Upper lobe of right lung (tissue), 1 donor: ENCODE measurements at places on chromosomes 6 and 20.
A peak's percentile ranks its signal among the peaks of the same experiment; 100 is the strongest.

DNA sequence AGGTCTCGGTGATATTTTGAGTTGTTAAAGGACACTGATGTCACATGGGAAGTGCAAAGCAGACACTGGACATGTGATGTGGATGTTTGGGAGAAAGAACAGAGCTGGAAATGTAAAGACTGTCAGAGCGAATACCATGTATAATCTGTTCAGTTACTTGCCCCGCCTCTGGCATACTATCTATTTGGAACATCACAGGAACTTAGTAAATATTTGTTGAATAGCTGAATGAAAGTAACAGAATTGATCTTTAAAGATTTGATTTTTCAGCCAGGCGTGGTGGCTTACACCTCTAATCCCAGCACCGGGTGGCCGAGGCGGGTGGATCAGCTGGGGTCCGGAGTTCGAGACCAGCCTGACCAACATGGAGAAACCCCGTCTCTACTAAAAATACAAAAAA lies 13.8 kb upstream of the NHLRC1 start:
- no peak overlapping the region for H3K27ac ChIP-seq
- H3K4me1 ChIP-seq = no peaks in the 10 kb centered on the region
- DNase-seq = no peak
- peaks cover 80% of the 10 kb centered on the region for H3K36me3 ChIP-seq
- no peak overlapping the region for H3K4me3 ChIP-seq

DNA sequence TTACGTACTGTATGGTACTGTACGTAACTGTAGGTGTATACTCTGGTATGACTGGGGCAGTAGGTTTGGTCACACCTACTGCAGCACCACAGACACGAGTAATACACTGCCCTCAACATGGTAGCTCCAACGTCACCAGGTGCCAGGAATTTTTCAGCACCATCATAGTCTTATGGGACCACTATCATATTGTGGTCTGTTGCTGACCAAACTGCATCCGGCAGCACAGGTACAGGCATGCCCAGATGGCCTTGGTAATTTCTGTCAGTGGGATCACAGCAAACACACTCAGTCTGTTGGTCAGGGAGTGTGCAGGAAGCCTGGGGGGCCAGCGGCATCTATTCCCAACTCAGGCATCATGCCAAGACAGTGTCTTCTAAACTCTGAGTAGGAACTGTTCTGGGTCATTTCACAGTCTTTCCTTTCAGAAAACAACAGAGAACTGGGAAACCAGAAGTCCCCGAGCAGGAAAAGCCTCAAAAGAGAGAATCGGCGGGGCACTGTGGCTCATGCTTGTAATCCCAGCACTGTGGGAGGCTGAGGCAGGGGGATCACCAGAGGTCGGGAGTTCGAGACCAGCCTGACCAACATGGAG lies 5.8 kb downstream of the YTHDF1 start:
- H3K4me1 ChIP-seq = peaks cover 26% of the 10 kb centered on the region
- H3K4me3 ChIP-seq = no peak overlapping the region
- peaks cover 87% of the 10 kb centered on the region for H3K36me3 ChIP-seq
- no peak for DNase-seq
- H3K27ac ChIP-seq = no peak overlapping the region
- no peaks in the 10 kb centered on the region for H3K27me3 ChIP-seq

DNA sequence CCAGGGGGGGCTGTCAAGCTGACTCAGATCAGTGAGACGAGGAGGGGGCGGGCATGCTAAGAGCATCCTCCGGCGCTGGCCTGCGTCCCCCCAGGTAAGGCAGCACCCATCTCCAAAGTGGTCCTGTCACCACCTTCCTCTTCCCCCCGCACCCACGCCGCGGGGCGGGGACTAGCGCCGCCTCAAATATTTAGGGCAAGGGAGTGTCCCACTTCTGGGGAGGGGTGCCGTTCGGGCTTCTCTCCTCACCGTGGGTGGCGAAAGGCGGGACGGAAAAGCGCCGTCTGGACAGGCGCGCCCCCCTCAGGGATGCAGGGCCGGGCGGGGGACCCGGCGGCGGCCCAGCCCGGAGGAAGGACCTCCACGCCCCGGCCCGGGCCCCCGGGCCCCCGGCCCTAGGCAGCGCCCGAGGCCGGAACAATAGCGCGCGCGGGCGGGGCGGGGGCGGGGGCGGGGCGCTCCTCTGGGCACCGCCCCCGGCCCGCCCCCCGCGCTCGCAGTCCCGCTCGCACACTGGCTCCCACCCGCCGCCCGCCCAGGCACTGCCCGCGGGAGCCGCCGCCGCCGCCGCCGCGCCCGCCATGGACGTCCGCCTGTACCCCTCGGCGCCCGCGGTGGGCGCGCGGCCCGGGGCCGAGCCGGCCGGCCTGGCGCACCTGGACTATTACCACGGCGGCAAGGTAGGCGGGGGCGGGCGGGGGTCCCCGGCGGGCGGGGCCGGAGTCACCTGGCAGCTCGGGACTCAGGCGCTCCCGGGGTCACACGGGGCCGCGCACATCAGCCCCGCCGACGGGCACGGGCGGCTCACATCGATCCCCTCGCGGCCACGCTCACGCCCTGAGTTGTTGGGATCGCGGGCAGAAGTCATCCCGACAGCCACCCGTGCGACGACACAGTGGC lies at the start of gene TOX2:
TOX2 (plus strand) TSS at position 542 of the 900 bp plus-strand sequence; CDS start at position 582, 40 bp downstream.
- peak within 1 kb of the TSS; percentile 57 for H3K4me3 ChIP-seq
- DNase-seq = no peak
- H3K27ac ChIP-seq = peak within 1 kb of the TSS; percentile 58
- no peaks in the 10 kb centered on the region for H3K4me1 ChIP-seq
- peaks cover 30% of the 10 kb centered on the region for H3K27me3 ChIP-seq
- no peaks in the 10 kb centered on the region for H3K36me3 ChIP-seq

GRCh38 chr20:16001286-16001685 lies 572.0 kb downstream of the KIF16B start:
- DNase-seq = no peak
- no peak overlapping the region for H3K27ac ChIP-seq

- peaks cover 56% of the 10 kb centered on the region for H3K4me1 ChIP-seq
- H3K27me3 ChIP-seq = no peaks in the 10 kb centered on the region
- peaks cover 6% of the 10 kb centered on the region for H3K36me3 ChIP-seq
- no peak overlapping the region for H3K4me3 ChIP-seq
- DNase-seq = no peak
Measured at GRCh38 chr6:125818772-125819260, 28.1 kb downstream of the NCOA7 start.

DNA sequence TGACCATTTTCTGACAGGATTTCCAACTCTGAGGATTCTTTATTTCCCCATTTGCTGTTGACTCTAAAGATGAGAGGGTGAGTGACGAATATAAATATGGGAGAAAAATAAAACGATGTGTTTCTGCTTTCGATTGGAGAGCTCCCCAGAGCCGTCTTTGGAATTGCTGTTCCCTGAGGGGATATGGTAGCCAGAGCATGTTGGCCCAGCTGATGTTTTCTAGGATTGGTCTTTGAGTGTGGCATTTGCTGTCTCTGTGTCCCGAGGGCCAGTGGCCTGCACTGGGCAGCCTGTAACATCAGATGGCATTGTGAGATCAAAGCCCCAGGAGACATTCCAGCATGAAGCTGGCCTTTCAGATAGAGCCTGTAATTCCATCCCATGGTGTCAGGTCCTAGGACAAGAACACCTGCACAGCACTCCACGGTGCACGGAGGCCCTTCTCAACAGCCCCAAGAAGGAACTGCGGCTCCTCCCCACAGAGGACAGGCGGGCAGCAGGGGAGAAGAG lies 26.7 kb downstream of the PKIG start:
- no peaks in the 10 kb centered on the region for H3K27me3 ChIP-seq
- no peak overlapping the region for H3K4me3 ChIP-seq
- H3K27ac ChIP-seq = peak overlapping the region; percentile 69
- peaks cover 33% of the 10 kb centered on the region for H3K4me1 ChIP-seq

GRCh38 chr20:3782597-3782996 lies 1.3 kb upstream of the SPEF1 start:
- no peak overlapping the region for H3K27ac ChIP-seq
- H3K36me3 ChIP-seq = peaks cover 7% of the 10 kb centered on the region
- no peak for DNase-seq
- no peaks in the 10 kb centered on the region for H3K27me3 ChIP-seq
- no peak overlapping the region for H3K4me3 ChIP-seq
- peaks cover 35% of the 10 kb centered on the region for H3K4me1 ChIP-seq

GRCh38 chr6:347951-348859 lies 43.3 kb upstream of the IRF4 start:
- no peak overlapping the region for H3K27ac ChIP-seq
- no peak overlapping the region for H3K4me3 ChIP-seq
- no peaks in the 10 kb centered on the region for H3K4me1 ChIP-seq
- peaks cover 22% of the 10 kb centered on the region for H3K36me3 ChIP-seq
- DNase-seq = peak; percentile 65

DNA sequence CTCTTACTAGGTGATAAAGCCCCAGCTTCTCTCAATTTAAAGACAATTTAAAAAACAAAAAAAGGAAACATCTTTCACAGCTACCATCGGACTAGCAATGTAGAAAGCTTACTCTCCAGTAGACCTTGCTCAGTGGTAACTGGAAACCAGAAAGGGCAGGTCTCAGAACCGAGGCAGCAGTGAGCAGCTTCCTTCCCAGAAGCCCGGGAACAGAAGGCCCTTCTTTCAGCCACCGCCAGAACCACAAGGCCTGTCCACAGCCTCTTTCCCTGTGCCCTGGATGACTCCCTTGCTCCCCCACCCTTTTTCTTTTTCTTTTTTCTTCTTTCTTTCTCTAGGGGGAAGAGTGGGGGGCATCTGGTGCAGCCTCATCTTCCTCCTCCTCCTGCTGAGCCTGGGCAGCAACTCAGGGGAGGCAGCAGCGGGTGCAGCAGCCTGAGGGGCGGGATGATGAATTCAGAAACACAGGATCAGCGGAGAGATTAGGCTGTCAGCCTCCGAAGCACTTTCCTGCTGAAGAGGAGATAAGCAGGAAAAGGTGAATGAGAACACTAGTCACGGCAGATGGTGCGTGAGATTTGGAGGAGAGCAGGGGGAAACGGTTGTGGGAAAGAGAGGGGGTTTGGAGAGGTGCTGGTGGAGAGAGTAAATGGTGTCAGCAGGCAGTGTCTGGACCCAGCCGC lies 158.5 kb downstream of the ID4 start:
- no peaks in the 10 kb centered on the region for H3K4me1 ChIP-seq
- no peaks in the 10 kb centered on the region for H3K36me3 ChIP-seq
- H3K27ac ChIP-seq = no peak overlapping the region

- H3K27ac ChIP-seq = no peak overlapping the region
- no peak overlapping the region for H3K4me3 ChIP-seq
- H3K4me1 ChIP-seq = peaks cover 15% of the 10 kb centered on the region
- H3K27me3 ChIP-seq = peaks cover 10% of the 10 kb centered on the region
- no peaks in the 10 kb centered on the region for H3K36me3 ChIP-seq
Measured at GRCh38 chr6:41642960-41643898, 5.0 kb downstream of the MDFI start.

DNA sequence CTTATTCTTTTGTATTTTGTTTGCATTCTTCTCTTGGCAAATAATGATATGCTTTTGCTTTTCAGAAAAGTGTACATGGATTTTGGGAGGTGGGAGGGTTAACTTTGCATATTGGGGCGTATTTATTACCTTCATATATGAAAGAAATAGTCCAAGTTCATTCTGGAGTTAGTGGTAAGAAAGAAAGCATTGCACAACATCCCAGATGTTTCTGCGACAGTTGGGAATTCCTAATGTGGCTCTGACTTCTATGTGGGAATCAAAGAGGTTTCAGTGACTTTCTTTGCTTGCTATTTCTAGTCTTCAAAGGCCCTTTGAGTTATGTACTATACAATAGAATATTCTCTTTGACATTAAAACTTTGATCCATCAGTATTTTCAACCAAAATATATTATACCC lies 78.1 kb downstream of the MMUT start:
- H3K36me3 ChIP-seq = no peaks in the 10 kb centered on the region
- H3K27ac ChIP-seq = no peak overlapping the region
- H3K4me3 ChIP-seq = no peak overlapping the region
- H3K27me3 ChIP-seq = no peaks in the 10 kb centered on the region

DNA sequence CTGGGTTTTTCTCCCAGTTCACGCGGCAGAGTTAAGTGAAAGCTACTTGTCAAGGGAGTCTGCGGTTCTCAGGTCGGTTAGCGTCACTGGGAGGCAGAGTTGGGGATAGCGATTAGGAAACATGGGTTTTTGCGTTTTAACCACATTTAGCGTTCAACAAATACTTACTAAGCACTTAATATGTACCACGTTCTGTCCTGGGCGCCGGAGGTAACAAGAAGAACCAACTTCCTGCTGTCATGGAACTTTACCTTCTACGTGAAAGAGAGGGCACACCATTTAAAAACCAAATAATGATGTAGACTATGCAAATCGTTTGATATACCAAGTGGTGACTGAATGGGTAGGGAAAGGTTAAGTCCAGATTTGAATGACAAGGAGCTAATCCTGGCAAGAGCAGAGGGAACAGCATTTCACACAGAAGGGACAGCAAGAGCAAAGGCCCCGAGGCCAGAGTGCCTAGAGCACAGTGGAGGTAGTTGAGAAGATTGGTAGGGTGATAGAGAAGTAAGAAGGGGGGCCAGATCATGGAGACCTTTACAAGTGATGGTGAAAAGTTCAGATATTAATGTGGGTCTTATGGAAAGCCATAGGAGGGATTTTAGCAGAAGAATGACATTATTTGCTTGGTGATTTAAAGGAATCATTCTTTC lies 744 bp downstream of the RIOK1 start:
- peak overlapping the region; percentile 75 for H3K4me3 ChIP-seq
- no peaks in the 10 kb centered on the region for H3K27me3 ChIP-seq
- peaks cover 20% of the 10 kb centered on the region for H3K36me3 ChIP-seq
- H3K4me1 ChIP-seq = peaks cover 24% of the 10 kb centered on the region
- peak overlapping the region; percentile 90 for H3K27ac ChIP-seq

DNA sequence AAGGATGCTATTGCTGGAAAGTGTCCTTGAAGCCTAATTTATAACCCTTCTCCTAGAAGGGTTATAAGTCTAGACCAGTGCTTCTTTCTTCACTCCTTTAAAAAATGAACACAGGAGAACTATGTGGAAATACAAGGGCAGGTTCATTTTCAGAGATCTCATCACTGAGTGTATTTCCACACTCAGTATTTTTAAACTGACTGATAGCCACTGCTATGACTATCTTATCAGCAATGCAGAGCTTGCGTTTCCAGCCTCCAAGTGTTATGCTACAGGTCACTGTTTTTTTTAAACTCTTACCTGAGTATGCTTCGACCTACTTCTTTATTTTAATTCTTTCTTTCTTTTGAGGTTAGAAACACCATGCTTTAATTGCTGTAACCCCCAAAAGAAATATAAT lies 319.1 kb downstream of the ARHGAP18 start:
- H3K27me3 ChIP-seq = no peaks in the 10 kb centered on the region
- H3K4me1 ChIP-seq = no peaks in the 10 kb centered on the region
- DNase-seq = no peak
- H3K4me3 ChIP-seq = no peak overlapping the region
- H3K36me3 ChIP-seq = no peaks in the 10 kb centered on the region

- DNase-seq = no peak
- no peaks in the 10 kb centered on the region for H3K36me3 ChIP-seq
- H3K27ac ChIP-seq = no peak overlapping the region
- no peaks in the 10 kb centered on the region for H3K27me3 ChIP-seq
Measured at GRCh38 chr6:91683240-91683639, 1096.4 kb upstream of the MAP3K7 start.
